ENCODE measurements at places on chromosomes 7 and 10.
A peak's percentile ranks its signal among the peaks of the same experiment; 100 is the strongest.

DNA sequence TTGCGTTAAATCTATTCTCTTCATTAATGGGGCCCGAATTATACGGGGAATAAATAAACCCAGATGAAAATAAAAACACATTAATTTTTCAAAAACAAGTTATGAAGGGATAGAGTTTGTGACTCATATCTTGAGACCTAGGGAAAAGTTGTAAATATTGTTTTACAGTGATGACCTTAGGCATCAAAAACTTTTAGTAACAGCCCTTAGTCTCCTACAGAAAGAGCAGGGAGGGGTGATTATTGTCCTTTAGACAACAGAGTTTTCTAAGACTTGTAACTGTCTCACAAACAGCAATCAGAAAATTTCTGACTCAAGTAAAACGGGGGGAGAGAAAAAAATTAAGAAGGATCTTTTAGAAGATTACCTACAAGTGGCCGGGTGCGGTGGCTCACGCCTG, 102.7 kb downstream of the COL28A1 start:
- DNase-seq: no peak

- DNase-seq: no peak
Measured at GRCh38 chr10:21490711-21491105, 34.8 kb downstream of the SKIDA1 start.

- DNase-seq: no peak
Measured at GRCh38 chr7:151141855-151142685, 25.4 kb downstream of the GBX1 start.

GRCh38 chr10:121598263-121599249, at the start of gene FGFR2:
TSS of gene FGFR2 (minus strand) at chr10:121598444. CDS start at chr10:121593817, 4,627 bp downstream.
- DNase-seq: peak; percentile 12

- no peak for DNase-seq
Measured at GRCh38 chr7:43926798-43927123, 525 bp downstream of the UBE2D4 start.

GRCh38 chr10:1048349-1048731, 579 bp downstream of the IDI1 start:
- DNase-seq: no peak

DNA sequence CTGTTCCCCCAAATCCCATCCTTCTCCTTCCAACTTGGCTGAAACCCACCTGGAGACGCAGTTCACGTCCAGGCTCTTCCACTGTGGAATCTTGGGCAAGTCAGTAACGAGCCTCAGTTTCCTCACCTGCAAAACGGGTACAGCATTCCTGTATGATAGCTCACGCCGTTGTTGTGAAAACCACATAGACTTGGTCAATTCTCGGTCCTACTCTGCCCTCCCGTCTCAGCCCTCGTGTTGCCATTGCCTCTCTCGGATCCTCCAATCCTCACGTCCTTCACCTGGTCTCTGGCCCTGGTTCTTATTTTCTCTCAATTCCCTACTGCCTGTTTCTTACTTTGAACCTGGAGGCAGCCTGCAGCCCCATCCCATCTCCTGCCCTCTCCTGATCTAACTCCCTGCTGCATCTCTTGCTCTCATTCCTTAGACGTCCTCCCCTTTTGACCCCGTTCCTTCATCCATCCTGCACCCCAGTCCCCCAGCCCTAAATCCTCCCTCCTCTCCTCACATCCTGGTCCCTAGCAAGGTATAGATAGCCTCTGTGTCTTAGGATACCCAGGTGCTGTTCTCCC, 2.0 kb upstream of the MUC12 start:
- DNase-seq: no peak

DNA sequence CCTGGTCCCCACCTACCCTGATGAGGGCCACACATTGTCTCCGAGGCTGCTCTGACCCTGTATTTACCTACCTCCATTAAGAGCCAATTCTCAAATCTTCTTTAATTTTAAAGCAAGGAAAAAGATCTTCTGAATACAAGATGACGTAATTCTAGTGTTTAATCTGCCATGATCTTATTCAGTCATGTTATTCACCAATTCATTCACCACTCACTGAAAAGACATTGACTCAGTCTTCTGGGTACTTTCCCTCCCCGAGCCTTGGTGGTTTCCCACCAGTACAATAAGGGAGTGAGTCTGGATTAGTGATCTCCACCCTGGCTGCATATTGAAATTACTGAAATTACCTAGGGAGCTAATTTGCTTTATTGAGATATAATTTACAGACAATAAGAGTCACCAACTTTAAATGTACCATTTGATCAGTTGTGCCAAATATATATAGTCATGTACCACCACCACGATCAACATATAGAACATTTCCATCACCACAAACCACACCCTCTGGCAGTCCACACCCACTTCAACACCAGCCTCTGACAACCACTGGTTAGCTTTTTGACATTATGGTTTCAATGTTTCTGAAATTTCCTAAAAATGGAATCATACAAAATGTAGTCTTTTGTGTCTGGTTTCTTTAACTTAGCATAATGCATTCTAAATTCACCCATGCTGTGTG, 117.5 kb upstream of the UNC5B start:
- DNase-seq: no peak

DNA sequence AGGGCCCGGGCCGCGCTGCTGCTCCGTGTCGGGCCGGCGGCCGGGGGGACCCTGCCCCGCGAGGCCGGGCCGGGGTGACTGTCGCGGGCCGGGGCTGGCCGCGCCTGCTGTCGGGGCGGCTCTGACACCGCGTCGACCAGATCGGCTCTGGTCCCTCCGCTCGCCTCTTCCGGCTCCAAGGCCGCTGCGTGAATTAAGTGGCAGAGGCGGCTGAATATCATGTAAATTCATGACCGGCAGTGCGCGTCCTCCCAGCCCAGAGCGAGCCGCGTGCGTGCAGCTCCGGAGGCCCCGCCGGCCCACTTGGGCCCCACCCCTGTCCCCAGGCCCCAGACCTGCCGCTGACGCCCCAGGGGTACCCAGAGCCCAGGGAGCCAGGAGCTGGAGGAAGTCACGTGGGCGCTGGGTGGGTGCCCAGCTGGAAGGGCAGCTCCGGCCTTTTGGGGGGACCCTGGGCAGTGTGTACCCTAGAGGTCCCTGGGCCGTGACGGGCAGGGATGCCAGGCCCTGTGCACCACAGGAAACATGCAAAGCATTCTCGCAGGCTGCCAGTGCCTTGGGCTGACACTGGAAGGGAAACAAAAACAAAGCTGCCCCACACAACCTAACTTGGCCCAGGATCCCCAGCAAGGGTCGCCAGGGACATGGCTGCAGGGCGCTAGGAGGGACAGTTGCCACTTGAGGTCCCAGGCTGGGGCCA, 584.0 kb upstream of the MKI67 start:
- DNase-seq: no peak

DNA sequence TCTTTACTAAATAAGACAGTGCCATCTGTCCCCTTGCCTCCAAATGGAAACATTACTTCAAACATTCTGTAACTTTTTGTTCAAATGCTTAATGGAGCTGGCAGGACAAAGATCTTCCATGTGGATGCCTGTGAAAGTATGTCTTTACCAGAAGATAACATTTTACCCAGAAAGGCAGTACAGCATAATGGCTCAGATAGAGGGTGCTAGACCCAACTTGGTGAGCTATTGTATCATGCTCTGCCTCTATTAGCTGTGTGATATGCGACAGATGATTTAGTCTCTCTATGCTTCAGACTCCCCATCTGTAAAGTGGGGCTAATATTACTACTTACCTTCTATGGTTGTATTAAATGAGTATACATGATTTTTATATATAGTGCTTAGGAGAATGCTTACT, 8.8 kb upstream of the SMKR1 start:
- DNase-seq: no peak

GRCh38 chr10:33235251-33235884, 99.1 kb downstream of the NRP1 start:
- DNase-seq: no peak

GRCh38 chr10:105112862-105113261, 471.8 kb downstream of the SORCS3 start:
- no peak for DNase-seq

- no peak for DNase-seq
Measured at GRCh38 chr10:101273330-101273729, 44.1 kb upstream of the LBX1 start.

GRCh38 chr10:15516256-15517085, 145.4 kb upstream of the FAM171A1 start:
- no peak for DNase-seq
